ENCODE measurements at places on chromosomes 3 and 15.

DNA sequence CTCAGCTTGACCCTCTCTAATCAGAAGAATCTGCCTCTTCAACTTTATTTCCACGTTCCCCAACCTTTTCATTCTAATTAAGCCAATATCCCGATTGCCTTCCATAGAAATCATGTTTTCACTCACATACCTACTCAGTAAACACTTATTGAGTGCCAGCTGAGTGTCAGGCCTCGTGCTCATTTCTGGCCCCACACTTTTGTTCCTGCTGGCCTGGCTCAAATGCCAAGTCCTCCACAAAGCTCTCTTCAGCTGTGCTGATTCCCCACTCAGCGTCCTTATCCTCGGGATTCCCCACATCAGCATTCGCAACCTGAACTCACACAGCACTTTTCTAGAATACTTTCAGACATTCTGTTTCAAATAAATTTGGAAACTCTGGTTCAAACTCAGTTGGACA lies 68.9 kb downstream of the THBS1 start:
- no peak for DNase-seq

DNA sequence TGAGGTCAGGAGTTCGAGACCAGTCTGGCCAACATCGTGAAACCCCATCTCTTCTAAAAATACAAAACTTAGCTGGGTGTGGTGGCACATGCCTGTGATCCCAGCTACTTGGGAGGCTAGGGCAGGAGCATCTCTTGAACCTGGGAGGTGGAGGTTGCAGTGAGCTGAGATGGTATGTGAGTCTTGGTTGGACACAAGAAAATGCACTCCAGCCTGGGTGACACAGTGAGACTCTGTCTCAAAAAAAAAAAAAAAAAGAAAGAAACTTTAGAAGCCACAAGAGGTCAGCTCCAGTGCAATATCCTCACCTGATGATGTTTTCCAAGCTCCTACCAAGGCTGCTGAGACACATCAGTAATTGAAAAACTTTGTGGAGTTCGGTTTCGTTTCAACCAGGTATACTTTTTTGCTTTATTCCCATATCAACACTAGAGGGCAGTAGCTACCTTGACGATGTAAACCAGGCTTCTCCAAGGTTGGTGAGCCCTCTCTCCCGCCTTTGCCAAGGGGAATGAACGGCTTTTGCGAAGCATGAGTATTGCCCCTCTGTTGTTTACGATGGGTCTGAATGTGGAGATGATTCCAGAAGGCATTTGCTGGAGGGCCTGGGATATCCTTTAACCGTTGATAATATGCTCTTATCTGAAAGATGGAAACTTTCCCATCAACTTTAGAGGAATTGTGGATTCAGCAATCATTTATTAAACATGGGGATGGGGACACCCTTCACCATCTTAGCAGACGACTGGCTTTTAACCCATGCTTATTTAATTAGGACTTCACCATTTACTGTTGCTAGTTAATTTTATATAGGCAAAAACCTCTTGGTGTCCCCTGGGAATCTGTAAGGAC lies 202.8 kb downstream of the SV2B start:
- DNase-seq, result peak; percentile 17

GRCh38 chr3:44355362-44356033 lies 16.9 kb downstream of the TCAIM start:
- peak; percentile 77 for DNase-seq

GRCh38 chr3:192239956-192240355 lies 487.4 kb downstream of the FGF12 start:
- no peak for DNase-seq

GRCh38 chr3:24005669-24006068 lies 60.6 kb downstream of the NR1D2 start:
- no peak for DNase-seq

GRCh38 chr3:47113669-47114365 lies 50.1 kb downstream of the SETD2 start:
- no peak for DNase-seq

- DNase-seq, result no peak
Measured at GRCh38 chr15:25287823-25288222, 151.0 kb downstream of the UBE3A start.

DNA sequence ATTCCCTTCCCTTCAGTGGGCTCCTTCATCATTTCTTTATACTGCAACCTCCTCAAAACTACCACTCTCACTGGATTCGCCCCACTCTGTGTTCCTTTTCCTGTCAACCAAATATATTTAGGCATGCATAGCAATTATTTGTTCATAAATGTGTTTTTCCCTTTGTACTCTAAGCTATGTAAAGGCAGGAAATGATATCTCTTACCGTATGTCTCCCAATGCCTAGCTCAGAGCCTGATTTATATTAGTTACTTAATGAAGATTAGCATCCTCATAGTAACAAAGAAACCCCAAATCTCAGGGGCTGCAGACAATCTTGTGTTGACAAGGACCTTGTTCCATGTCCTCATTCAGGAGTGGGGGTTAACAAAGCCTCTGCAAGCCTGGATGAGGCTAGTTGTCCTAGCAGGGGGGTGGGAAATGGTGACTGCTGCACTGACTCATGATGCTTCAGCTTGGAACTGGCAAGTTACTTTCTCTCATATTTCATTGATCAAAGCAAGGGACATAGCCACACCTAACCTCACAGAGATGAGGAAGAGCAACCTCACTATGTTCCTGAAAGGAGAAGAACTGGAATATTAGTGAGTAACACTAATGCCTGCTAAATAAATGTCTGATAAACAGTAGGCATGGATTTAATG lies 15.2 kb downstream of the PHLDB2 start:
- no peak for DNase-seq

DNA sequence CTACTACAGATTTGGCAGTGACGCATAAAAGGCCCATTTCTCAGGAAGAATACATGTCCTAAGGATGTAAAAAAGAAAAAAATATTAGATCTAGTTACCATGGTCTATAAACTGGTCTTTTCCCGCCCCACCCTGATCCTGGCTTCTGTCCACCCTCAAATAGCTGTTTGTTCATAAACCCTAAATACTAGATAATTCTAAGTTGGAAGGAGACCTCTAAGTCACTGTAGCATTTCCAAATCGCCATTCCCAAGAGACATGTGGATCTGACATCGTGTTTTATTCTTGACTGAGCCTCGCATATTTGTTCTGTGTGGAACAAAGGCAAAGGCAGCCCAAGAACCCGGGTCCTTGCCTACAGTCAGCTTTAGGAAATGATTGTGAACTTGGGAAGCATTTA lies 49.0 kb downstream of the LMCD1 start:
- DNase-seq, result no peak

DNA sequence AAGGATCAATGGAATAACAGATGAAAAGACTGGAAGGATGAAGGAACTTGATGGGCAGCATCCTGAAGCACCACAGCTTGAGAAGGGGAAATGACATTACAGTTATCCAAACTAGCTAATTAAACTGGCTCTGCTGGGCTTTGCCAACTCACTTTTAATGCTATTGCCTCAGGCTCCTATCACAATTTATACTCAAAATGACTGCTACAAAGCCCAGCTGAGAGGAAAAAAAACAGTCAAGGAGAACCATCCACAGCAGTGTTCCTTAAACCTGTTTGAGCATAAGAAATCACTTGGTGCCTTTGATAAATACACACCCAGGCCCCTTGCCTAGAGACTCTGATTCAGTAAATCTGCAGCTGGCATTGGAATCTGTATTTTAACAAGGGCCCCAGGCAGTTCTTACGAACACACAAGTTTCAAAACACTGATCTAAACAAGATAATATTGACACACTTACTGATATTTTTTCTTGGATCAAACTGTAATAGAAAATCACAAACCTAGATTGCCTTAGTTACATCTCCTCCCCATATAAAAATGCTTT lies 85.8 kb downstream of the MB21D2 start:
- DNase-seq, result no peak
